ENCODE measurements at places on chromosomes 7 and 10. TPM values are rescaled to one million over a fixed set of nuclear protein-coding genes. Genes with fewer than 3 reads are reported as not detected.

AMPH gene
- not detected for total RNA-seq

PLCE1 gene
- total RNA-seq, result not detected

OR2A25 gene
- not detected for total RNA-seq

SRI gene
- 143 TPM for total RNA-seq

ERVW-1 gene
- total RNA-seq, result not detected

BTRC gene
- total RNA-seq, result 14.2 TPM

HHEX gene
- 0.50 TPM for total RNA-seq

SPDYE16 gene
- total RNA-seq, result not detected

TLL2 gene
- not detected for total RNA-seq

CCNY gene
- 58.9 TPM for total RNA-seq

FGF8 gene
- 0.24 TPM for total RNA-seq

COL1A2 gene
- 1.4 TPM for total RNA-seq

CYP3A4 gene
- not detected for total RNA-seq

SP8 gene
- total RNA-seq, result not detected

HOXA7 gene
- not detected for total RNA-seq

AKR1C4 gene
- total RNA-seq, result not detected

ACADSB gene
- total RNA-seq, result 25.9 TPM

GRID1 gene
- total RNA-seq, result not detected

WDR11 gene
- 32.3 TPM for total RNA-seq

COPS6 gene
- 105 TPM for total RNA-seq

TAS2R41 gene
- not detected for total RNA-seq

CRYGN gene
- total RNA-seq, result not detected

ZNF746 gene
- 25.6 TPM for total RNA-seq

SFTPA1 gene
- total RNA-seq, result 3.1 TPM

PRPS1L1 gene
- total RNA-seq, result not detected

KLF14 gene
- total RNA-seq, result not detected

SPDYE1 gene
- total RNA-seq, result not detected

FAM25C gene
- total RNA-seq, result not detected

GGCT gene
- total RNA-seq, result 75.5 TPM

C7orf57 gene
- total RNA-seq, result 0.15 TPM

ADGRA1 gene
- total RNA-seq, result not detected

FEZF1 gene
- not detected for total RNA-seq

NPSR1 gene
- not detected for total RNA-seq

DYDC2 gene
- not detected for total RNA-seq

GPR15LG gene
- not detected for total RNA-seq

TEX36 gene
- total RNA-seq, result not detected

EMX2 gene
- total RNA-seq, result not detected

RSPH10B gene
- total RNA-seq, result 0.18 TPM

VWC2 gene
- not detected for total RNA-seq

HMX3 gene
- not detected for total RNA-seq

CCDC3 gene
- total RNA-seq, result 0.08 TPM

PDE6C gene
- total RNA-seq, result not detected

UFSP1 gene
- 4.6 TPM for total RNA-seq

CUZD1 gene
- total RNA-seq, result 1.6 TPM

SPDYE2B gene
- not detected for total RNA-seq

JCAD gene
- 0.05 TPM for total RNA-seq
